ENCODE measurements at places on chromosomes 13 and 19. TPM values are rescaled to one million over a fixed set of nuclear protein-coding genes. Genes with fewer than 3 reads are reported as not detected.

GPR12 gene
- polyA plus RNA-seq, result not detected

ZNF230 gene
- 1.8 TPM for polyA plus RNA-seq

CEACAM16 gene
- not detected for polyA plus RNA-seq

OBI1 gene
- 2.5 TPM for polyA plus RNA-seq

PSPN gene
- polyA plus RNA-seq, result 1.1 TPM

KLK14 gene
- polyA plus RNA-seq, result not detected

ACER1 gene
- polyA plus RNA-seq, result not detected
